Activated naive CD8-positive, alpha-beta T cell treated with anti-CD3 and anti-CD28 coated beads for 36 hours (primary cell): ENCODE measurements at places on chromosomes 5 and 9. TPM values are rescaled to one million over a fixed set of nuclear protein-coding genes. Genes with fewer than 3 reads are reported as not detected.

ALDOB gene
- total RNA-seq, result not detected

C5orf46 gene
- not detected for total RNA-seq

C9orf50 gene
- total RNA-seq, result not detected

NR4A3 gene
- 35.7 TPM for total RNA-seq

SLC34A3 gene
- not detected for total RNA-seq

CCL28 gene
- 13.4 TPM for total RNA-seq

HEMGN gene
- total RNA-seq, result 2.6 TPM

SUSD3 gene
- 28.8 TPM for total RNA-seq

GOLM1 gene
- 6.4 TPM for total RNA-seq
